Effector memory CD4-positive, alpha-beta T cell (primary cell): ENCODE measurements at places on chromosomes 5 and 9.

GRCh38 chr5:2502970-2503594 lies 248.4 kb downstream of the IRX2 start:
- no peak for DNase-seq

- no peak for DNase-seq
Measured at GRCh38 chr5:170591054-170591453, 87.2 kb downstream of the KCNIP1 start.

- no peak for DNase-seq
Measured at GRCh38 chr5:11609570-11610303, 294.5 kb downstream of the CTNND2 start.

DNA sequence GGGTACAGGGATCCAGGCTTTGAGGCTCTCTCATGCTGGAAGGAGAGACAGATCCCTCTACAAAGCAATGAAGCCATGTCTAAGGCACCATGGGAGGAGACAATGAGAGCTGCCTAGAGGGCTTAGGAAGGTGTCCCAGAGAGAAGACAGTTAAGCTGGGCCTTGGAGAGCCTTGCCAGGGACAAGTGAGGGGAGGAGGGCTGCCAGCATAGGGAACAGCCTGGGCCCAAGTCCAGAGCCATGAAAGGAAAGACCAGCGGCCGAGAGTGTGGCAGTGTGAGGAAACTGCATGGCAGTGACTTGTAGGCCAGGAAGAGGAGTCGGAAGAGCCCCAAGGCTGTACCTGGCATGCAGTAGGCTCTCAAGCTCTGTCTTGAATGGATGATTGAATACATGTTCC lies 88.5 kb downstream of the PSD2 start:
- no peak for DNase-seq

- DNase-seq: no peak
Measured at GRCh38 chr5:181198905-181199519, 6.0 kb downstream of the TRIM7 start.

GRCh38 chr5:56610093-56610698 lies 205.2 kb upstream of the MAP3K1 start:
- no peak for DNase-seq

DNA sequence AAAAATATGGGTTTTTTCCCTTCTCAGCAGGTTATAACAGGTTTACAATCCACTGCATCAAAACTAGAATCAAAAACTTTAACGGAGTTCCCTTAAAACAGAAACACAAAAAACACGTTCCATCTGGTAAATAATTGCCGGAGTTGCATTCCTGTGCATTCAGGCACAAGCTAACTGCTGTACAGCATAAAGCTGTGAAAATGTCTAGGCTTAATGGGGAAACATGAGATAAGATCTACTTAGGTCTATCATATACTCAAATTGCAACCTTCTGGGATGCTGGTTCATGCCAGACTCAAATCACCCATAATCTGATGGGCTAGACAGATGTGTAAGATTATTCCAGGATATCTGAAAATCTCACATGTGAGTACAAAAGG lies 265.3 kb downstream of the DOCK8 start:
- DNase-seq: no peak

DNA sequence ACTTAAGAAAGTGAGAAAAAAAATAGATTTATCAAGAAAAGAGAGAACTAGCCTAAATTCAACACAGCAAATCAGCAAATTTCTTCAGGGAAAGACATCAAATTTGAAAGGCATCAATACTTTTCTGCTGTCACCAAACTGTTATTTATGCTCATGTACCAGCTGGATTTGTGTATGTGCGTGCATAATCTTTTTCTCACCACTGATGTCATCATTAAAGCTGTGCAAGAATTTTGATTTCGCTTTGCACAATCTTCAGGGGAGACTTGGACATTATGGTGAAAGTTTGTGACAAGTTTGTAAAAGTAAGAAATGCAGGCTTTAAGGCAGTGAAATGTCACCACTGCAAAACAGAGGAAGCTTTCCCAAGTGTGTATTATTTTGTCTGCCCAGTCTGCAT lies 215.4 kb downstream of the SLF1 start:
- no peak for DNase-seq

DNA sequence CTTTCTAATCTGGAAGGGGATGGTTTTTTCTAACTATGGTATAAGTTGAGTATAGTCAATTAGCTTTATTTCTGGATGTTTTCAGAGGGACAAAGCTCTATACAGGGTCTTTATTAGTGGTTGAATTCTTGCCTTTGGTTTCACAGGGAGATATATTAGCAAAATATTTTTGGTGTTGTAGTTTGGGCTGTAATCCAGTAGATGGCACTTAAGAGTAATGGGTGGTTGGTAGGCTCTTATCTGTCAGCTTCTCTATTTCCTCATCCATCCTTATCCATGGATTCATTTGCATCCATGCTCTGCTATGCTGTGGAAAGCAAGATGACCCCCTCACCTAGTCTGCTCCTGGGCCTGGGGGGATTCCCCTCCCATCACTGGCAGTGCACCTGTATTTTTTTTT lies 363.6 kb upstream of the CYLC2 start:
- DNase-seq: no peak

DNA sequence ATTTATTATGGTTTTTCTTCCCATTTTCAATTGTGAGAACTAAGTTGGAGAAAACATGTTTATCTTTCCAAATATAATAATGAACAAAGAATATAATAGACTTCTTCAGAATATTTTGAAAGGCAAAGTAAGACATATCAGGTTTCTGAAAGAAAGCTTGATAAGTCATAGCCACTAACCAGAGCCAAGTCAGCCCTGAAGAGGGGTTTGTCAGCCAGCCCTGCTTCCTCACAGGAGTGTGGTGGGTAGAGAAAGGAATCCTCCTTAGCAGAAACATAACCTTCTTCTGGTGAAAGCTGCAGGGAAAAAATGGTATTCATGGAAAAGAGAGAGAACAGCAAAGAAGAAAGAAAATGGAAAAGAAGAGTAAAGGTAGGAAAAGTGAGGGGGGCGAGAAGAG lies 93.4 kb downstream of the MPDZ start:
- no peak for DNase-seq

GRCh38 chr5:71471193-71471592 lies 15.7 kb downstream of the BDP1 start:
- no peak for DNase-seq

DNA sequence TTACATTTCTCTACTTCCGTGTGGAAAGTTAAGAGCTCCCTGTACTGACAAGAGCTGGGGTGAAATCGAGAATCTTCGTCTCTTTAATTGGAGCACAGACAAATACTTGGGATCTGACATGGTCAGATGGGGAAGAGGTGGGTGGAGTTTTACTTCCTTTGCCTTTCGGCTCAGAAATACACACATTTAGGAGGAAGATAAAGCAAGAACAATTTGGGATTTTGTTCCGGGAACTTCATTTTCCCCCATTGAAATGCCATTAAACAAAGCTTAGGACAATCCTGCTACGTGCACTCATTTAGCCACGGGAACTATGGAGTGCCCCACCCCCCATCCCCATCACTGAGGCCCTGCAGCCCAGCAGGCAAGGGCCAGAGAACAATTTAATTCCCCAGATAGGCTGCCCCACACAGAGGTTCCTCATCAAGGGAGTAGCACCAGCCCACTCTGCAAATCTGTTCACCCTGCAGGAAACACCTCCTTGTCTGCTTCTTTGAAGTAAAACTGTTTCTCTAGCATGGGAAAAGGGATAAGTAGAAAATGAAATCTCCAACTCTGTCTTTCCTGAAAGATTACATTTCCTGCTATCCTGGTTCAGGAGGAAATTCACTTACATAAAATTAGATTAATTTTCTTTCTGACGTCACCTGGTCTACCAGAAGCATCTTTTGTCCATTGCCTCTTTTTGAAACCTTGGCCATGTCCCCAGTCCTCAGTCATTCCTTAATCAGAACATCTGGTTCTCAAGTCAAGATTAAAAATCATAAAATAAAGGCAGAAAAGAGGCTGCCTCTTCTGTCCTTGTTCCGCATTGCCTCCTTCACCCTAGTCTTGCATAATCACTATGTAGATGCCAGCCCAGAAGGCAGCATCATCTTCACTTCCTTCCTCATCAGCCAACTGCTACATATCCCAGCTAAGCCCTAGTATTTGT lies 206.4 kb downstream of the ENC1 start:
- no peak for DNase-seq

DNA sequence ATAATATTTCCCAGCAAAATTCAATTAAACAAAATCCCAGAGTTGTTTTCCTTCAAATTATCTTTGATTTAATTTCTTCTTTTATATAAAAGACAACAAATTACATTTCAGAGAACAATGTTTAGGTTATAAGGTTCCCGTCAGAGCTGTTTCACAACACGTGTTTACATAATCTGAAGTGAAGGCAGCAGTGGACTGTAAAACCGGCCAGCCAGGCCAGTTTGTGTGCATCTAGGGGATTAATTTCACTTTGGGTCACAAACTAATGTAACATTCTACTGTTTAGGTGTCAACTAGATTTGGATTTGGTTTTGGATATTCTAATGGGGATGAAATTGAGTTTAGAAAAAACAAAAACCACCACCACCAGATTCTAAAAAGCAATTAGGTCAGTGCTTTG lies 86.5 kb upstream of the PLPP1 start:
- no peak for DNase-seq

DNA sequence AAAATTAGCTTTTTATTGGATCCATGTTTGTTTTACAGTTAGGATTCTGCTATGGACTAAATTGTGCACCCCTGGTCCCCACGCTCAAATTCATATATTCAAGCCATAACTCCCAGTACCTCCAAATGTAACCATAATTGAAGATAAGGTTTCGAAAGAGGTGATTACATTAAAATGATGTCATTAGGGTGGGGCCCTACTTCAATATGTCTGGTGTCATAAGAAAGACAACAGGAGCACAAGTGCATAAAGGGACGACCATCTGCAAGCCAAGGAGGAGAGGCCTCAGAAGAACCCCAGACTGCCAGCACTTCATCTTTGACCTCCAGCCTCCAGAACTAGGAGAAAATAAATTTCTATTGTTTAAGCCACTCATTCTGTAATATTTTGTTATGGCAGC lies 7.4 kb upstream of the HNRNPA0 start:
- DNase-seq: no peak

GRCh38 chr5:143231973-143232812 lies 171.3 kb downstream of the NR3C1 start:
- DNase-seq: no peak

DNA sequence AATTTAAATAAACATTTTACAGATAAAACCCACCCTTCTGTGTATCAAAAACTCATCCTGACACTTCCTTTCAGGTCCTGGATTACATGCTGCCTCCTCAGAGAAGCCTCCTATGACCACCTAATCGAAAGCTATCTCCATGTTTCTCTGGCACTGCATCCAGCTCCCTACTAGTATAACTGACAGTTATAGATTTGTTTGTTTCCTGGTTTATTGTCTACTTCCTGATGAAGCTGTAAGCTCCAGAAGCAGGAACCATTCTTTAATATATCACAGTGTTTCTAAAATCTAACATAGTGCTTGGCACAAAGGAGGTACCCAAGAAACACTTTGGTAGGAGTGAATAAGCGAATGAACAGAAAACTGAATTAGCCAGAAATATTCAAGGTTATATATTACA lies 270.4 kb downstream of the EFNA5 start:
- no peak for DNase-seq

- DNase-seq: no peak
Measured at GRCh38 chr5:11110128-11110527, 349.1 kb upstream of the DAP start.

GRCh38 chr9:97772145-97772544 lies 75.0 kb upstream of the XPA start:
- no peak for DNase-seq
